ENCODE measurements at places on chromosomes 2 and 18.

GRCh38 chr2:61631321-61631720 is 93.2 kb upstream of the XPO1 start:
- no peak for DNase-seq

GRCh38 chr2:54522624-54523281 is 66.6 kb downstream of the SPTBN1 start:
- peak; percentile 81 for DNase-seq

- DNase-seq: no peak
Measured at GRCh38 chr2:128196026-128196425, 105.0 kb downstream of the UGGT1 start.

DNA sequence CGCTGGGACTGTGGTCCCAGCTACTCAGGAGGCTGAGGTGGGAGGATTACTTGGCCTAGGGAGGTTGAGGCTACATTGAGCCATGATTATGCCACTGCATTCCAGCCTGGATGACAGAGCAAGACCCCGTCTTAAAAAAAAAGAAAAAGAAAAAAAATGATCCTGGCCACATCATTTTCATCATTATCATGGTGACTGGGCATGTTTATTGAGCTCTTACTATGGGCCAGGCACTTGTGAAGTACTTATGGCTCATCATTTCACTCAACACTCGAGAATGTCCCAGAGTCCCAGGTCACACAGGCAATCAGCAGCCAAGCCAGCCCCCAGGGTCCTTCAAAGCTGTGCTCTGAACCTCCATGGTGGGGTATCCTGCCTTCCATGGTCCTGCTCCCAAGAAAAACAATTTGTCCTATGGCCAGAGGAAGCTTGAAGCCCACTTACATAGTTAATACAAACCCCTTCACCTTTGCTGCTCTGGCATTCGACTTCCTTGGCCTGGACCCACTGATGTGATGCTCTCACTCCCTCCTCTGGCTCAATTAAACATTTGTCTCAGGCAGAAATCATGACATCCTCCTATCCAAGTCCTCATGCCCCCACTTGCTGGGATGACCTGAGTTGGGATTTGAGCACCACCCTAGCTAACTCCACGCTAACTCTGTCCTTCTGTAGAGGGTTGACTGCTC is 3.8 kb upstream of the CNNM4 start:
- no peak for DNase-seq

DNA sequence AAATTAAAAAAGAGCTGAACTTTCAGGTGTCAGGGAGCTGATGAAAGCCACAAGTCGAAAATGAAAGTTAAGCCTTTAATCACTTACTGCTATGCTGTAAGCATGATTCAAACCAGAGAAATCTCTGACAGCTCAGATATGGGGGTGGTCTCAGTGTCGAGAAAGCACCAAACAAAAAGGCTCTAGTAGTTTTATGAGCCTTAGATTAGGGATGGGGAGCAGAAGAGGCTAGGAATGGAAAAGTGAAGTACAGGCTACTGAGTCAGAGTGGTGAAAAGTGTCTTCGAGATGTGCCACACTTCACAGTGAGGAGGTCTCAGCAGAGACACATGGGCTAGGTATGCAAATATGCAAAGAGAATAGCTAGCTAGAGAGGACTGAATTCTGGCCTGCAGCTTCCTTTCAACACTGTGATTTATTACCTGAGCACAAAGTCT is 482.2 kb downstream of the SPAG16 start:
- DNase-seq: no peak

DNA sequence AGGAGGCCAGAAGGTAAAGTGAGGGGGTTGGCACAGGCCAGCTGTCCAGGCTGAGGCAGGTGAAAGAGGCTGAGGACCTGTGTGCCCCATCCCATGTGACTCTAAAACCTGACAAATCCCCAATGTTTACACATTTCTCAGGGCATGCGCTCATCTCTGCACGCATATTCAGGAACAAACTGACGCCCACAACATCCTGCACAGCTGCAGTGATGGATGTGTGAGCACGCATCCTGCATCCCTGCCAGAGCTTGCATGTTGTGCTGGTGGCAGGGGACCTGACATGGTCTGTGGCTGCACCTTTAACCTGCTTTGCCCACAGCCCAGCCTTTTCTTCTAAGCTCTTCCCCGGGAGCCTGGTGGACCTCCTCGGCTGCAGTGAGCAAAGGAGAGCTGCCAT is 83.1 kb downstream of the FBXO15 start:
- no peak for DNase-seq
